IMR-90 (cell line): ENCODE measurements at places on chromosomes 6 and 20. TPM values are rescaled to one million over a fixed set of nuclear protein-coding genes. Genes with fewer than 3 reads are reported as not detected.

Gene DEFB110
- total RNA-seq = not detected in 2 replicates

Gene CYB5R4
- total RNA-seq = 4.7 and 6.1 TPM in 2 replicates

Gene MCUR1
- total RNA-seq = 4.1 and 5.6 TPM in 2 replicates

Gene E2F1
- total RNA-seq = 10.6 and 10.9 TPM in 2 replicates

Gene COX4I2
- not detected in 2 replicates for total RNA-seq

Gene MBOAT1
- total RNA-seq = 4.7 and 5.6 TPM in 2 replicates
